Activated T-helper 1 cell treated with anti-CD3 and anti-CD28 coated beads, Interleukin-2, amount 50 U/mL, for 16 hours (primary cell): ENCODE measurements at places on chromosomes 4 and X.

DNA sequence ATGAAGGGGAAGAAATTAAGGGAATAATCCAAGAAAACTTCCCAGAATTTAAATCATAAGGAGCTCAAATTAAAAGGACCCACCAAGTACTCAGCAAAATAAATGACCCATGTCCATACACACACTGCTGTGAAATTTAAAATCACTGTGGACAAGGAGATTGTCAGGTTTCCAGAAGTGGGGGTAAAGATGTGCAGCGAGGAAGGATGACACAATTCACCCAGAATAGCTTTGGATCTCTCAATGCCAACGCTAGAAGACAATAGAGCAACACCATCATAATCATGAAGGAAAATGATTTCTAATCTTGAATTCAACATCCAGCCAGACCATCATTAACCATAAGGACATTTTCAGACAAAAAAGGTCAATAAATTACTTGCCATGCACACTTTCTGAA is 65.7 kb downstream of the CASK start:
- no peak for DNase-seq

- DNase-seq: no peak
Measured at GRCh38 chr4:163071308-163071707, 95.4 kb downstream of the NAF1 start.

GRCh38 chr4:171573181-171573580 is 240.0 kb upstream of the GALNTL6 start:
- no peak for DNase-seq

- no peak for DNase-seq
Measured at GRCh38 chrX:70219938-70220764, 14.3 kb upstream of the AWAT1 start.

DNA sequence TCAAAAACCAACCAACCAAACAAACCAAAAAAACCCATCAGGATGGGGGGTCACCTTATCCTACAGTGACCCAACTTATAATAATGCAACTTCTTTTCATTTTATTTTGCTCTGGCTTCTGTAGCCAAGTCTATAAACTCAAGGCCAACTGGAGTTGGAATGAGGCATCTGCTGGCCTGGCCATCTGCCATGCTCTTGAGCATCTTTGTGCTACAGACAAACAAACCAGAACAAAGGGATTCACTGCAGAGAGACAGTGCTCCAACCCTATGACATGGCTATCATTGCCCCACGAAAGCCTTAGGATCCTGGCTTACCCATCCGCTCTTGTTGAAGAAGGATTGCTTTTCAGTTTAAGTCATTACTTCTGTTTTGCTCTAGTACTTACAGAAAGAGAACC is 49.2 kb upstream of the SCRG1 start:
- no peak for DNase-seq

GRCh38 chr4:74305000-74305399 is 3.3 kb upstream of the EPGN start:
- no peak for DNase-seq

DNA sequence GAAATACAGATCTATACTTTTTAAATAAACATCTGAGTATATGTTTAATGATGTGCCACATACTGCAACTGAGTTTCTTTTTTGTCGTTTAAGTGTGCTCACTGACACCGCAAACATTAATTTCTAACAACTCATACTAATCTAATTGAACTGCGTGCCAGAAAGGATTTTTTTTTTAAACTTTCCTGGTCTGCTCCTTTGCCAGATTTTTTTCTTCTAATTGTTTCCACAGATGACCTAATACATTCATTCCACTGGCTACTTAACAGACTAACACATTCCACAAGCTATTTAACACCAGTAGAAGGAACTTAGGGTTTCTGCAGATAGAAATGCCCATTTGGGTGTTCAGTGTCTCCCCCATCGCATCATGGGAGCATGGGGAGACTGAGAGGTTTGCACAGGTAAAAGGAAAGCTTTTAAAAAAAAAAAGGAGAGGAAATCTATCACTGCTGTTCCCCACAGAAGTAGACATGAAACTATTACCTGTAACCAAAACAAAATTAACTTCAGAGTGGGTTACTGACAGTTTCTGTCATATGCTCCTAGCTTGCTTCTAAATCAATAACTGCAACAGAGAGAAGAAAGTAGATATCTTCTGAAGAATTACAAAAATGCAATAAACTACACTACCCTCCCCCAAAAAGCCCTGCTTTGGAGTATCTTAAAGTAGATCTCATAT is 31.6 kb downstream of the SH3KBP1 start:
- DNase-seq: no peak

DNA sequence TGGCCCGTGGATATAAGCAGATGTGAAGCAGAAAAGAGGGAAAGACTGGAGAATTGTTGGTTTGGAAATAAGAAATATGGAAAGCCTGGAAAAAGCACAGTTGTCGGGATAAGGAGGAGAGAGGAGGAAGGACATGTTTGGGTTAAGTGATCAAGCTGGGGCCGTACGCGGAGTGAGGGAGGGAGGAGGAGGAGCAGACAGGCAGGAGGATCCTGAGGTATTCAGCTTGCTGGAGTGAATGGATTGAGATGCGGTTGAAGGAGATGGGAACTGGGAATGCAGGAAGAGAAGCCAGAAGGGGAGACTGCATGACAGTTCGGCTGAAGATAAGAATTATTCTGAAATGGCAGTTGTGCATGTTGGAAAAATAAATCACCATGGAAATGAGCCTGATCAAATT is 21.2 kb downstream of the ZFP42 start:
- DNase-seq: no peak

- no peak for DNase-seq
Measured at GRCh38 chr4:163534056-163534455, 39.6 kb downstream of the TMA16 start.
